SJSA1 (cell line): ENCODE measurements at places on chromosomes 3 and 15.

DNA sequence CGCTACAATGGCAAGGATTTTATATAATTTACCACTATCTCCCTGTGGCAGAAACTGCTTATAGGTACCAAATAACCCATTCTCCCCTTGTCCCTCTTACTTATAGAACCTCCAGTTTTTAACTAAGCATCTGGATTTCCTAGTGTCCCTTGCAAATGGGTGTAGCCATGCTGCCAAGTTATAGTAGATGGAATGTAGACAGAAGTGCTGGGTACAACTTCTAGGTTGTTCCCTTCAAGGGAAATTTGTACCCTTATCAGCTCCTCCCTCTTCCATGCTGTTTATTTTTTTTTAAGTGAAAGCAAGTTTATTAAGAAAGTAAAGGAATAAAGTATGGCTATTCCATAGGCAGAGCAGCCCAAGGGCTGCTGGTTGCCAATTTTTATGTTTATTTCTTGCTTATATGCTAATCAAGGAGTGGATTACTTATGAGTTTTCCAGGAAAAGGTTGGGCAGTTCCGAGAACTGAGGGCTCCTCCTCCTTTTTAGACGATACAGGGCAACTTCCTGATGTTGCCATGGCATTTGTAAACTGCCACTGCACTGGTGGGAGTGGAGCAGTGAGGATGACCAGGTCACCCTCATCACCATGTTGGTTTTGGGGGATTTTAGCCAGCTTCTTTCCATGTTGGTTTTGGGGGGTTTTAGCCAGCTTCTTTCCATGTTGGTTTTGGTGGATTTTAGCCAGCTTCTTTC lies 40.1 kb upstream of the TM4SF19 start:
- H3K4me3 ChIP-seq = no peak overlapping the region
- H3K4me1 ChIP-seq = no peaks in the 10 kb centered on the region
- H3K27ac ChIP-seq = no peak overlapping the region
- H3K27me3 ChIP-seq = no peaks in the 10 kb centered on the region
- DNase-seq = no peak

GRCh38 chr15:59997070-59997701 lies 6.9 kb upstream of the FOXB1 start:
- H3K4me3 ChIP-seq = peak overlapping the region; percentile 24
- no peak overlapping the region for H3K27ac ChIP-seq
- peaks cover 86% of the 10 kb centered on the region for H3K27me3 ChIP-seq
- peaks cover 14% of the 10 kb centered on the region for H3K4me1 ChIP-seq
- DNase-seq = peak; percentile 43
- H3K36me3 ChIP-seq = no peaks in the 10 kb centered on the region

DNA sequence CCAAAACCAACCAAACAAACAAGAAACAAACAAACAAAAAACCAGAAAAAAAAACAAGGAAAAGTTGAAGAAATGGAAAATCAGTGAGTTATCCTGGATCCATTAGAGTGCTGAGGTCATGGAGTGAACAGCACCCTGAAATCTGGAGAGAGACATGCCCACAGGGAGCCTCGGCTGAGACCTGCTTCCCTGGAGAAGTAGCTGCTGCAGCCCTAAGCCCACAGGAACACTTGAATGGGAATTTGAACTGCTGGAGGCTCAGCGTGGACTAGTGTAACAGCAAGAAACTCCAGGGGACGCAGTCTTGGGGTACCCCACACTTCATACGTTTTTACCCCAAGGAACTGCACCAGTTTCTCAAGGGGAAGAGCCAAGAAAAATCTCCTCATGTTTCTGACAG lies 144.1 kb upstream of the UBE3A start:
- no peaks in the 10 kb centered on the region for H3K4me1 ChIP-seq
- DNase-seq = no peak
- no peaks in the 10 kb centered on the region for H3K36me3 ChIP-seq
- no peak overlapping the region for H3K4me3 ChIP-seq
- no peak overlapping the region for H3K27ac ChIP-seq
- no peaks in the 10 kb centered on the region for H3K27me3 ChIP-seq

DNA sequence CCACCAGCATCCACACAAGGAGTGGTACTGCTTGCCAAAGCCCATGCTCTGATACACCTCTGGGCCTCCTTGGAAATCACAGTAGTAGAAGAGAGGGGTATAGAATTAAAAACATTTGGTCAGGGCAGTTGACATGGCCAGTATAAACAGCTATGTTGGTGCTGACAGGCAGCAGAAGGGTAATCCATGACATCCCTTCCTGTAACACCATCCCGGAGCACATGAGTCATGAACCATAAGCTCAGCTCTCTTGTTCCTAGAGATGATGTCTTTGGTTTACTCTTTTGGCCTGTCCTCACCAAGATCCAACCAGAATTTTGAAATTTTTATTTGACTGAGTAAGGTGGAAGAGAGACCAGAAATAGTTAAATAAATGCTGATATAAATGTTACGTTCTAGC lies 132.6 kb upstream of the CTDSPL start:
- no peak for DNase-seq
- H3K27ac ChIP-seq = no peak overlapping the region
- no peak overlapping the region for H3K4me3 ChIP-seq

DNA sequence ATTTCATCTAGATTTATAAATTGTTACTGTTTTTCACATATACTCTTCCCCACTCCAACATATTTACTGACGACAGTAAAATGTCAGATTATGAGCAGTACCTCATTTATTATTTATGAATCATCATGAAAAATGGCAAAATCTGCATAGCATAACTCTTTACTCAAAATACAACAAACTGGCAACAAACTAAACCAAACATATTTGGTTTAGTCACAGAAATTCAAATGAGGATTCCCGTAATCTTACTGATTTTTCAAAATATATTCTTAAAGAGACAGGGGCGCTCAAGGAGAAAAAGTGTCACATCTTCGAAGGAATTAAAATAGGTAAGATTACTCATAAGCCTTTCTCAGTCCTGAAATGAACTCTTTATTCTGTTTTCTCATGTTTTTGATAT lies 3.0 kb upstream of the GPR87 start:
- H3K27me3 ChIP-seq = no peaks in the 10 kb centered on the region
- H3K36me3 ChIP-seq = no peaks in the 10 kb centered on the region
- no peak overlapping the region for H3K27ac ChIP-seq

DNA sequence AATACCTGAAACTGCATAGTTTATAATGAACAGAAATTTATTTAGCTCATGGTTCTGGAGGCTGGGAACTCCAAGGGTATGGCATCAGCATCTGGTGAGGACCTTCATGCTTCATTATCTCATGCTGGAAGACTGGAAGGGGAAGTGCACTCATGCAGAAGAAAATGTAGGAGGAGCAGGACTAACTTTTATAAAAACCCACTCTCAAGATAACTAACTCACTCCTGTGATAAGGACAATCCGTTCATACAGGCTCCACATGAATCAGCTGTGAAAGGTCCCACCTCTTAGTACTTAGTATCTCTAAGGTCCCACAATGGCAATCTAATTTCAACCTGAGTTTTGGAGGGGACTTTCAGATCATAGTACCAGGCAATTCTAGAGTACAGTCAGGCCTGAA lies 33.6 kb upstream of the APH1B start:
- H3K27ac ChIP-seq = no peak overlapping the region
- no peak for DNase-seq
- H3K36me3 ChIP-seq = peaks cover 36% of the 10 kb centered on the region
- H3K4me3 ChIP-seq = no peak overlapping the region
- no peaks in the 10 kb centered on the region for H3K27me3 ChIP-seq
- H3K4me1 ChIP-seq = peaks cover 12% of the 10 kb centered on the region

GRCh38 chr3:59606638-59607266 lies 556.9 kb upstream of the CFAP20DC start:
- no peak for DNase-seq
- no peaks in the 10 kb centered on the region for H3K36me3 ChIP-seq
- H3K27ac ChIP-seq = no peak overlapping the region
- H3K4me1 ChIP-seq = no peaks in the 10 kb centered on the region
- no peak overlapping the region for H3K4me3 ChIP-seq
- H3K27me3 ChIP-seq = no peaks in the 10 kb centered on the region

GRCh38 chr3:21705769-21706168 lies 45.2 kb downstream of the ZNF385D start:
- DNase-seq = no peak
- no peaks in the 10 kb centered on the region for H3K36me3 ChIP-seq
- no peaks in the 10 kb centered on the region for H3K4me1 ChIP-seq
- H3K27ac ChIP-seq = no peak overlapping the region

GRCh38 chr3:22908989-22909507 lies 294.1 kb upstream of the UBE2E2 start:
- H3K4me3 ChIP-seq = no peak overlapping the region
- H3K27me3 ChIP-seq = peaks cover 3% of the 10 kb centered on the region; the same call in 1 of the 2 replicates
- H3K36me3 ChIP-seq = no peaks in the 10 kb centered on the region
- no peak overlapping the region for H3K27ac ChIP-seq
- no peaks in the 10 kb centered on the region for H3K4me1 ChIP-seq
